Lung microvascular endothelial cell (primary cell): ENCODE measurements at places on chromosomes 4 and X. TPM values are rescaled to one million over a fixed set of nuclear protein-coding genes. Genes with fewer than 3 reads are reported as not detected.

GRCh38 chrX:1231850-1232465 lies 19.5 kb upstream of the CRLF2 start:
- no peak for DNase-seq

The DCAF16 gene
- total RNA-seq: 13.3 and 19.0 TPM in 2 replicates

- DNase-seq: no peak
Observed at GRCh38 chr4:144590020-144590419, 55.9 kb upstream of the HHIP start.

The CT47B1 gene
- total RNA-seq: not detected in 2 replicates
